ENCODE measurements at places on chromosomes 4 and X.

DNA sequence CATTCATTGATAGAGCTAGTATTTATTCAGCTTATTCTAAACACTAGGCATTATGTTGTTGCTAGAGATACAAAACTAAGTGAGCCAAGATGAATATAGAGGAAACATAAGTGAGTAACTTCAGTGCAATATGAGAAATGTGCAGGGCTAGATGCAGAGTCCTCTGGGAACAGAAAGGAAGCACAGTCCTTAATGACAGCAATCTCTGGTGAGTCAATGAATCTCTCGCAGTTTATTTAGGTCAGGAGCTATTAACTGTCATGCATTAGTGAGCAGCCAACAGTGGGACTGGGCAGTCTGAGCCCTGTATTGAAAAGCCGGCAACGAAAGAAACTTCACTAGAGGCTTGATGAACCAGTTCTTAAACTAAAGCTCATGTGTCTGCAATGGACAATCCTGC is 598.1 kb upstream of the MAGEB2 start:
- no peak overlapping the region for H3K4me3 ChIP-seq
- no peaks in the 10 kb centered on the region for H3K36me3 ChIP-seq
- H3K27me3 ChIP-seq = no peaks in the 10 kb centered on the region
- H3K27ac ChIP-seq = no peak overlapping the region

- DNase-seq = no peak
- H3K4me1 ChIP-seq = peaks cover 2% of the 10 kb centered on the region
- H3K27ac ChIP-seq = no peak overlapping the region
Observed at GRCh38 chrX:68490644-68491043, 8.2 kb upstream of the YIPF6 start.

DNA sequence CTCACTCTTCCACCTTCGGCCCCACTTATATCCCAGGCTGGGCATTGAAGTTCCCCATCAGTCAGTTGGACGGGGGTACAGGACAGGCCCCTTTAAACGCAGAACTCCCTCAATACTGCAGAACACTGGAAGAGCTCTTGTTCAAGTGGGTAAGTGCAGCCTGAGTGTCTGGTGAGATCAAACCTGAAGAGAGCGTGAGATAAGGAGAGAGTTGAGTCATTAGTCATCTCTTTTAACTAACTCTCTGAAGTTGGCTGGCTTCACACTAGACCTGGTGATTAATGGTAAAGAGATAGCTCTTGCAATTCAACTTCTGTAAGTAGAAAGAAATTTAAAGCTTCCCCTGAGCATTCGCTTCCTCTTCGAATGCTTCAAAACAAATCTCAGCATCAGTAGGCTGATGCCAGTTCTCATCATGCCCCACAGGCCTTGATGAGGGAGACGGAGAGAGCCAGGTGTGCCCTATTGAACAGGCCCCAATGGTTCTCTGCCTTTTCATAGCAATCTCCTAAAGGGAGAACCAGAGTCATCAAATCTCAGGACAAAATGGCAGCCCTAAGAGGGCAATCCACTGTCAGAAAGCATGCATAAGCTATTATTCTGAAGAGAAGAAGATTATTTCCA is 41.0 kb upstream of the JADE1 start:
- no peak overlapping the region for H3K27ac ChIP-seq
- H3K36me3 ChIP-seq = no peaks in the 10 kb centered on the region
- DNase-seq = no peak

DNA sequence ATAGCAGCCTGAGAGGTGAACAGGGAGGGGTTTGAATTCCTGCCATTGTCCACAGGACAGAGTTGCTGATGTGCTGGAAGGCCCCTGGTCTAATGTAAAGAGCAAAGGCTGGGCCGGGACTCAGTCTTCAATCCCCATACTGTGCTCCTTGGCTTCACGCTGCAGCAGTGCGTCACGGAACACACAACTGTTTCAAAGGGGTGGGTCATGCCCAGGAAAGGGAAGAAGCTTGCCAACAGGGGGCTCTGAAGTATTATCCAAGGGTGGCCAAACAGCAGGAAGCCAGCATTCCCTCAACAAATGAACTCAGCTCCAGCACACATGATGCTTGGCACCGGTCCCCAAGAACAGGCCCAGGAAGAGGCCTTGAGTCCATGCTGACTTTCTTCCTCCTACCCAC is 122.5 kb downstream of the NFKB1 start:
- no peak for DNase-seq
- no peaks in the 10 kb centered on the region for H3K27me3 ChIP-seq
- H3K27ac ChIP-seq = no peak overlapping the region
- H3K4me1 ChIP-seq = peaks cover 43% of the 10 kb centered on the region
- no peak overlapping the region for H3K4me3 ChIP-seq
- H3K36me3 ChIP-seq = no peaks in the 10 kb centered on the region

GRCh38 chrX:9308426-9308825 is 156.4 kb upstream of the TBL1X start:
- no peaks in the 10 kb centered on the region for H3K36me3 ChIP-seq
- no peak overlapping the region for H3K4me3 ChIP-seq
- no peaks in the 10 kb centered on the region for H3K27me3 ChIP-seq
- DNase-seq = no peak

DNA sequence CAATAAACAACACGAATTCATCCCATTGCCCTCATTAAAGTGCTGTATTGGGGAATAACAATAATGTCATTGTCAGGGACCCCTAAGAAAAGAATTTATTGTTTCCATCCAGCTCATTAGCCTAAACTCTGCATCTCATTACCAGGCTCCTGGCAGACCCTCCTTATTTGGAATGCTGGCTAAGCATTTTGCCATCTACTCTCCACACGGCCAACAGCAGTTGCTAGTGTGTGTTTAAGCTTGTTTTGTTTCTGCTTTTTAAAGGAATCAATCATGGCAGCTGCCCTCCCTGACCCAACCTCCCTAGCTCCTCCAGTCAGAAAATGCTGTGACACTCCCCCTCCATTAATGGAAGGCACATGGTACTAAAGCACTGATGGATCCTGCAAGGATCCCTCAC is 43.5 kb downstream of the GATB start:
- H3K4me3 ChIP-seq = no peak overlapping the region
- H3K36me3 ChIP-seq = peaks cover 3% of the 10 kb centered on the region
- peaks cover 4% of the 10 kb centered on the region for H3K4me1 ChIP-seq
- DNase-seq = no peak
- no peak overlapping the region for H3K27ac ChIP-seq

GRCh38 chr4:69859140-69859685 is 732 bp downstream of the SULT1E1 start:
- no peaks in the 10 kb centered on the region for H3K27me3 ChIP-seq
- H3K36me3 ChIP-seq = no peaks in the 10 kb centered on the region
- no peak overlapping the region for H3K27ac ChIP-seq
- H3K4me3 ChIP-seq = no peak overlapping the region
- no peaks in the 10 kb centered on the region for H3K4me1 ChIP-seq

- no peak overlapping the region for H3K4me3 ChIP-seq
- H3K27me3 ChIP-seq = peaks cover 3% of the 10 kb centered on the region
- no peaks in the 10 kb centered on the region for H3K36me3 ChIP-seq
- no peak overlapping the region for H3K27ac ChIP-seq
- no peak for DNase-seq
Observed at GRCh38 chr4:83516042-83516772, 19.7 kb upstream of the GPAT3 start.

- H3K27me3 ChIP-seq = no peaks in the 10 kb centered on the region
- H3K36me3 ChIP-seq = peaks cover 3% of the 10 kb centered on the region
- no peak overlapping the region for H3K27ac ChIP-seq
- H3K4me1 ChIP-seq = no peaks in the 10 kb centered on the region
- H3K4me3 ChIP-seq = no peak overlapping the region
Observed at GRCh38 chr4:40405193-40405592, 70.1 kb downstream of the CHRNA9 start.

GRCh38 chr4:128525387-128525786 is 237.8 kb upstream of the PGRMC2 start:
- no peak overlapping the region for H3K27ac ChIP-seq
- peaks cover 6% of the 10 kb centered on the region for H3K36me3 ChIP-seq
- H3K4me1 ChIP-seq = peaks cover 5% of the 10 kb centered on the region
- H3K27me3 ChIP-seq = peaks cover 21% of the 10 kb centered on the region
- DNase-seq = no peak

- no peak overlapping the region for H3K4me3 ChIP-seq
- H3K27ac ChIP-seq = no peak overlapping the region
- peaks cover 34% of the 10 kb centered on the region for H3K27me3 ChIP-seq
- no peak for DNase-seq
- H3K36me3 ChIP-seq = no peaks in the 10 kb centered on the region
- H3K4me1 ChIP-seq = peaks cover under 1% of the 10 kb centered on the region
Observed at GRCh38 chr4:159008671-159009070, 94.2 kb upstream of the RAPGEF2 start.

DNA sequence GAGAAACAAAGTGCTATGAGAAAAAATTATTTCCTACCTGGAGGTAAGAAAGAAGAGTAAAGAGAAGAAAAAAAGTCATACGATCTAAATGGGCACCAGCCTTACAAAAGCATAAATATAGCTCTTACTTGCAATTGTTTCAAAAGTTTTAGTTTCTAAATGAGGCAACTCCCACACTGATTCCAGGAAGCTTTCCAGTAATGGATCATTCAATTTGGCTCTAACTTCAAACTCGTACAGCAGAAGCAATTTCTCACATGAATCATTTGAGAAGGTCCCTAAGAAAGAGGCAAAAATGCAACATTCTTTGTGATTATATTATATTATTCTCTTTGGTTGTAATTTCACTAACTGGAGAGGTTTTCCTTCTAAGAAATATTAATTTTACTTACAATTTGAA is 109.9 kb downstream of the DLG3 start:
- H3K36me3 ChIP-seq = no peaks in the 10 kb centered on the region
- no peaks in the 10 kb centered on the region for H3K27me3 ChIP-seq
- H3K4me3 ChIP-seq = no peak overlapping the region
- no peaks in the 10 kb centered on the region for H3K4me1 ChIP-seq
- DNase-seq = no peak
- H3K27ac ChIP-seq = no peak overlapping the region

- peak overlapping the region; percentile 24 for H3K27ac ChIP-seq
- H3K4me3 ChIP-seq = no peak overlapping the region
- no peaks in the 10 kb centered on the region for H3K36me3 ChIP-seq
- H3K27me3 ChIP-seq = no peaks in the 10 kb centered on the region
- peaks cover 10% of the 10 kb centered on the region for H3K4me1 ChIP-seq
Observed at GRCh38 chrX:30973784-30974427, 84.9 kb upstream of the TAB3 start.

DNA sequence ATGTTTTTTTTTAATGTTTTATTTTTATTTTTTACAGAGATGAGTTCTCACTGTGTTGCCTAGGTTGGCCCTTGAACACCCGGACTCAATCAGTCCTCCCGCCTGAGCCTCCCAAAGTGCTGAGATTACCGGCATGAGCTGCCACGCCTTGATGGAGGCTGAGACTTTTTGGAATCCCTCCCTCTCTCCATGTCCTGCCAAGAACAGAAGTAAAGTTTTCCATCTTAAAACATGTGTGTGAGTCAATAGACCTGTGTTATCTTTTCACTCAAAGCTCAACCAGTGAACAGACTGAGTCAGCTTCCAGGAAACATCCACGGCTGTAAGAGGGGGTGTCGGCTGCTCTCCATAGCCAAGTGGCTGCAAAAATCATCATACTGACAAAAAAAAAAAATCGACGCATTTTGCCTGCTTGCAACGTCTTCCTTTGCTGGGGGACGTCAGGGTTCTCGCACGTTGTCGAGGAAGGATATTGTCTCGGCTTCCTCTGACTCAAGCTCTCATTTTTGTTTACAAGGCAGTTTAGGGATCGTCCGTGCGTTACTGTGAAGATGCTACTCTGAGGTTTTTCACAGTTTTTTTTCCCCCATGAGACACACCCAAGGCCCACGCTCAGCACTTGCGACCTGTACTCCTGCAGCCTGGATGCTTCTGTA is 10.0 kb upstream of the ASMTL start:
- no peak overlapping the region for H3K27ac ChIP-seq
- peak overlapping the region; percentile 63 for H3K4me3 ChIP-seq
- no peaks in the 10 kb centered on the region for H3K27me3 ChIP-seq
- no peak for DNase-seq
- peaks cover 5% of the 10 kb centered on the region for H3K36me3 ChIP-seq

GRCh38 chr4:836003-836511 is 10.1 kb upstream of the CPLX1 start:
- H3K27me3 ChIP-seq = no peaks in the 10 kb centered on the region
- H3K4me1 ChIP-seq = peaks cover 5% of the 10 kb centered on the region
- H3K36me3 ChIP-seq = no peaks in the 10 kb centered on the region
- DNase-seq = no peak
- H3K4me3 ChIP-seq = no peak overlapping the region
- H3K27ac ChIP-seq = no peak overlapping the region

Data from T-helper 17 cell (primary cell).